Activated naive CD8-positive, alpha-beta T cell treated with anti-CD3 and anti-CD28 coated beads, Interleukin-2, amount 50 U/mL, for 24 hours (primary cell): ENCODE measurements at places on chromosomes 13 and 19.

- no peak for DNase-seq
Measured at GRCh38 chr13:35766663-35767062, 290.2 kb upstream of the MAB21L1 start.

- DNase-seq: no peak
Measured at GRCh38 chr19:362154-362553, 17.6 kb upstream of the MIER2 start.

GRCh38 chr13:93786846-93787489, 560.4 kb downstream of the GPC6 start:
- no peak for DNase-seq

DNA sequence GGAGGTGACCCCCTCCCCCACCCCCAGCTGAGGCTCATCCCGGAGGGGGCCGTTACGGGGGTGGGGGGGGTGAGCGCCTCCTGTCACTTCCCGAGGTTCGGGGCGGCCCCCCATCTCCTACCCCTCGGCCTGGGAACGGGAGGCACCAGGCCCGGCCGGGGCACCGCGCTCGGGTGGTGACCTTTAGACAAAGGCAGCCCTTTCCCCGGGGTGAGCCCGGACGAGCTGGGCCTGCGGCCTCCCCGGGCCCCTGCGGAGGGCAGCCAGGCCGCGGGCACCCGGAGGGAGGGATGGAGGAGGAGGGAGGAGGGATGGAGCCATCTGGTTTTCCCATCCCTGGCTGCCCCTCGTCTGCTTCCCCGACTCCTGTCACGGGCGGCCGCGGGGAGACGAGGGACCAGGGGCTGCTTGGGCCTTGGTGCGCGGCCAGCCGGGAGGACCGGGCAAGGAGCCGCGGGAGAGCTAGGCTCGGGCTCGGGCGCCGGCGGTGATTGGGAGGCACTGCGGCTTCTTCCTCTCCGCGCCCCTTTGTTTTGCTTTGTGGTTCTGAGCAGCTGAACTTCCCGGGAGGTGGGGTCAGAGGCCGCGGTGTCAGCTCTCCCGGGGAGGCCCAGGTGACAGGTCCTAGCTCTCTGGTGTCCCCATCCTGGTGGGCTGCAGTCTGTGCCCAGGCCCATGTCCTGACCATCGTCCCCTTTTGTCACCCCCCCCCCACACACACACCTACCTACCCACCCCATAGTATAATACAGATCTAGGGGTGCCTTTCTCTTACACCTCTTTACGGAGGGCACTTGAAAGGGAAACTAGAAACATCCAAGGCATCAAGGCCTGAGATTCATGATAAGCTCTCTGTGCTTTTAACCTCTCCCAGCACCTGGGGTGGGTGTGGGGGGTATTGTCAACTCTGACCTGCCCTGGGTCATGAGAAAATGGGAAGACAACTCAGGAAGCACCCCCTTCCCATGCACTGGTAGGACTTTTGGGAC, 1.3 kb downstream of the BICRA start:
- DNase-seq: peak; percentile 55

DNA sequence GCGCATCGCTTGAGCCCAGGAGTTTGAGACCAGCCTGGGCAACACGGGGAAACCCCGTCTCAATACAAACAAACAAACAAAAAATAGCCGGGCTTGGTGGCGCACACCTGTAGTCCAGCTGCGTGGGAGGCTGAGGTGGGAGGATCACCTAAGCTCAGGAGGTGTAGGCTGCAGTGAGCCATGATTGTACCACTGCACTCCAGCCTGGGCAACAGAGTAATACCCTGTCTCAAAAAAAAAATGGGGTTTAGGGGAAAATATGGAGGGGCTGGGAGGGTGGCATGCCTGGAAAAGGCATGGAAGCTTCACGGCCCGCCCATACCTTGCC, 1.9 kb upstream of the ISYNA1 start:
- no peak for DNase-seq

DNA sequence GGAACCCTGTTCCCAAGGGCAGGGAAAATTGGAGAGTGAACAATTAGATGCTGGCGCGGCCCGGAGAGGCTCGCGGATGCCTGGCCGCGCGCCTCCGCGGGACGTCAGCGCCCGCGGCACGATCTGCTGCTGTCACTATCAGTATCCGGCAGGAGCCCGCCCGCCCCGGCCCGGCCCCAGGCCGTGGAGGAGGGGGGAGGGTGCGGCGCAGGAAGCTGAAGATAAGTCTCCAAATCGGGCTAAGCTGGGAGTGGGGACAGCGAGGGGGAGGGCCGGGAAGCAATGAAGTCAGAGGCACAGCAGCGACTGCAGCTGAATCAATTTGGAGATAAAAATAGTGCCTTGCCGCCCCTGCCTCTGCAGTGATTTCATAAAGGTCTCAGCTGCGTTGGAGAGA, 441.5 kb upstream of the KLF12 start:
- DNase-seq: peak; percentile 57

DNA sequence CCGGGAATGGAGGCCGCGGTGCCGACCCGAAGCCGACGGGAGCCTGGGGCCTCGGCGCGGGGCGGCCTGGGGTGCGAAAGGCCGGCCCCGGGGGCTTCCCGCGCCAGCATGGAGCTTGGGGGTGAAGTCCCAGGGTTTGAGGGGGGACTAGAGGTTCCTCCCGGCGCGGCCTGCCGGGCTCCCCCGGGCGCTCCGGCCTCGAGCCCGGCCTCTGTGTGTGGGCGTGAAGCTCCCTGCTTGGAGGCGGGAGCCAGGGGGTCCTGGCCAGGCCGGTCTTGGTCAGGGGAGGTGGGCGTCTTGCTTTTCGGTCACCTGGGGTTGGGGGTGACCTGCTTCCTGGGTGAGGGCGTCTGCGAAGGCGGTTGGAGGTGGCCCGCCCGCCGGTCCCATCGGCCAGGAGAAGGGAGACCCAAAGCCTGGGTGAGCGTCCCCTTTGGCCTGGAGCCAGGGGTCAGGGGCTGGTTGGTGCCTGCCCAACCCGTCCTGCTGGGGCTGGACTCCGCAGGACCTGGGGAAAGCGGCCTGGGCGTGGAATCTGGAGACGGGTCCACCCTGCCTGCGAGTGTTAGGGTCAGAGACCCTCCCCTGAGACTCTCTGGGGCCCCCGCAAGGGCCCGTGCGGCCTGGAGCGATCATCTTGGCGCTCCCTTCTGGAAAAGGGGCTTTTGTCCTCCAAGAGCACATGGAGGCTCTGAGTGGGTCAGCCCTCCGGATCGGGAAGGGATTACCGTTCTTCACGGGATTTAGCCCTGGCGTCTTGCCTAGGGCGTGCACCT, 535 bp downstream of the BSG start:
- DNase-seq: no peak

DNA sequence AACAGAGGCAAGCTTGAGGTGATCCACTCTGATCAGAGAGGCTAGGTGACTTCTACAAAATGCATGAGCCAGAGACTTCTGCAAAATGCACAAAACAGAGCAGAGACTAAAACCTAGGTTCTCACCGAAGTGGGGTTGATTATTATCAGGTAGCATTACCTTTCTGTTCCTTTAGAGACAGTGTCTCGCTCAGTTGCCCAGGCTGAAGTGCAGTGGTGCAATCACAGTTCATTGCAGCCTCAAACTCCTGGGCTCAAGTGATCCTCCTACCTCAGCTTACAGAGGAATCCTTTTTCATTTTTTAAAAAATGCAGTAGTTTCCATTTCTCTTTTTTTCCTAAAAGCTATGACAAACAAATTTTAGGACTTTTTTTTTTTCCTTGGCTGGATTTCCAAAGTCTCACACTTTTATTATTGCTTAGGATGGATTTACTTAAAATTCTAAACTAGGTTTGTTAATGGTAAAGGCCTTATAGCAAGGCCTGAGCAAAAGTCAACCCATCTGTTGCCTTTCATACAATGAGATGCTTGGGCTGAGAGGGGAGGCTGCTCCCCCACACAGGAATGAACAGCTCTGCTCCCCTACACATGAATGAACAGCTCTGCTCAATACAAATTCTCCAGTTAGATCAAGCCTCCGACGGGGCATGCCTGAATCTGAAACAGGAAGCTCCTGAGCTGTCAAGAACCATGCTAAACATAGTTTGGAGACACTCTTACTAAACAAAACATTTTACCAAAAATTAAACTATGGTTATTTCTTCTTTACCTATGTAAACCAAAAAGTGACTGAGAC, 18.8 kb upstream of the TNFRSF19 start:
- no peak for DNase-seq

DNA sequence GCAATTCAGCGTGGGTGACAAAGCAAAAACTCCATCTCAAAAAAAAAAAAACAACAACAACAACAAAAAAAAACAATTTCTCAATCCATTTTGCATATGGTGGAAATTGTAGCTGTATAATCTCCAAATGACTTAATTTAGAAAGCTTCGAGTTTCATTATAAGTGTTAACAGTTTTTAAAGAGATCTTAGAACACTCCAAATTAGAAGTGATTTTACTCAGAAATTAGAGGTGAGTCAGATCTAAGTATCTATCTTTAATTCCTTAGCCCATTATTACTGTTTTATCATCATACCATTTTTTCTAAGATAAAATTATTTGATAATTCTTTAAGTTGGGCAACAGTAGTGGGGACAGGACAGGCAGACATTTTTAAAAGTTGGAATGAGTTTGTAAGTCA, 60.5 kb downstream of the ZMYM2 start:
- DNase-seq: no peak

- no peak for DNase-seq
Measured at GRCh38 chr13:113928685-113929627, 44.9 kb downstream of the C13orf46 start.

GRCh38 chr13:81929988-81930387, 1589.1 kb upstream of the SPRY2 start:
- DNase-seq: no peak

GRCh38 chr19:17963936-17964691, 2.8 kb upstream of the KCNN1 start:
- no peak for DNase-seq
